ENCODE measurements at places on chromosomes 6 and 20.
A peak's percentile ranks its signal among the peaks of the same experiment; 100 is the strongest.

DNA sequence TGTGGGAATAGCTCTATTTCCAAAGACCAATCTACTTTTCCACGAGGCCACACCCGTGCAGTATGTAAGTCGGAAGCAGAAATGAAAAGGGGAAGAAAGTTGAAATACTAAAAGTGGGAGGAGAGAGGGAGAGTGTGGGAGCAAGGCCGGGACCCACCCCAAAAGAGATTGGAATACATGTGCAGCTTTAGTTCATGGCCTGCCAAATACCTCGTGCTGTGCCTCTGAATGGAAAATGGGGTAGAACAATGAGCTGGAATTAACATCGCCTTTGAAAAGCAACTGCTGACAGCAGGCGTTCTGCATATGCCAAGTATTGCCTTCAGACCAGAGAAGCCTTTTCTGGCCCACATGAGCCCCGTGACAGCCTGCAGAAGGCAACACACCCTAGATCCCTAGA is 155.6 kb downstream of the CD83 start:
- DNase-seq, result no peak

DNA sequence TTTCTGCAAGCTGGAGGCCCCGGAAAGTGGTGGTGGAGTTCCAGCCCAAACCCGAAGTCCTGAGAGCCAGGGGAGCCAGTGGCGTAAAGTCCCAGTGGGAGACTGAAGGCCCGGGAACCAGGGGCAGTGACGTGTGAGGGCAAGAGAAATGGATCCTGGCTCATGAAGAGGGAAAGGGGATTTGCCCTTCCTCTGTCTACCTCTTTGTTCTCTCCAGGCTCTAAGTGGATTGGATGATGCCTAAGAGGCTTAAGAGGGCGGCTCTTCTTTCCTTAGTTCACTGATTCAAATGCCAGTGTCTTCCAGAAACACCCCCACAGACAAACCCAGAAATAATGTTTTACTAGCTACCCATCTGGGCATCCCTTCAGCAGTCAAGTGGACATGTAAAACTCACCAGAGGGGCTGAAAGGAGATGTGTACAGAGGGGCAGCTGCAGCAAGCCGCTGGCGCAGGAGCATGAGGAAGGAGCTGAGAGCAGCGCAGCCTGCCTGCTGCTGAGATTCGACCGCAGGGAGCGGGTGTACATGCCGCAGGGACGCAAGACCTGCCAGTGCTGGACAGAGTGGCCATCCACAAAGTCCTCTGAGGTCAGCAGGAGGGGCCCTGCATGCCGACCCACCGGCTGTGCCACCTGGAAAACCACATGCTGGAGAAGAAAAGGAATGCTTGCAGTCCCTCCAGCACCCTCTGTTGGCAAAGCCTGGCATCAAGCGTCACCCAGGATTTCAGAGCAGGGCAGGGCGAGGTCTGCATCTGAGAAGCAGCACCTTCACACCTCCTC is 29.5 kb downstream of the CDYL start:
- no peak for DNase-seq

DNA sequence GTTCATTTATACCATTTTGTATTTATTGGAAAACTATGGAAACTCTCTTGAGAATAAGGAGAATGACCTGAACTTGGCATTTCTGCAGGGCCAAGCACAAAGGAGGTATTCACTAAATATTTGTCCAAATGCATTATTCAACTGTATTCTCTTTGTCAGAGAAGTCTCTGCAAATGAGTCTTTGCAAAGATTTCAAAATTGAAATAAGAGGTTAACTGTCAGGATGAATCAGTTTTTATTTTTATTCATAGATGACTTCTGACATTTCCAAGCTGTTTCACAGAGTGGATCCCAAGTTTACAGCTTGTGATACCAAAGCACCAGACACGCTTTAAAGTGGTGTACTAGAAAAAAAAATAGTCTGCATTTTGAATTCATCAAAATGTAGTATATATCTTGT is 131.6 kb downstream of the UTRN start:
- no peak for DNase-seq

DNA sequence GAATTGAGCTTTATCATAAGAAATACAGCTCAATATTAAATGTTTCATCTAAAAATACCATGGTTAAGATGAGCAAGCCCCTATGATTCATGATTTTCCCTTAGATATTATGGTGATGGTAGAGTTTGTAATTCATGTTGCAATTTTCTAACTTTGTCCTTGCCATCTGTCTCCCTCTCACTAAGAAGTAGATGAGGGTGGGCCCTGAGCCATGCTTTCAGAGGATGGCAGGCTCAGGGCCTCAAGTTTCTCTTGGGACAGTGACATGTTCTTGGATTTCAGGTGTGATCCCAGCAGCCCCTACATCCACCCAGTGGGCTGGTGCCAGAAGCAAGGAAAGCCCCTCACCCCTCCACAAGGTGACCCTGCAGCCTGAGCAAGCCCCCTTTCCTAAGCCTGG is 25.6 kb downstream of the L3MBTL1 start:
- DNase-seq, result no peak

DNA sequence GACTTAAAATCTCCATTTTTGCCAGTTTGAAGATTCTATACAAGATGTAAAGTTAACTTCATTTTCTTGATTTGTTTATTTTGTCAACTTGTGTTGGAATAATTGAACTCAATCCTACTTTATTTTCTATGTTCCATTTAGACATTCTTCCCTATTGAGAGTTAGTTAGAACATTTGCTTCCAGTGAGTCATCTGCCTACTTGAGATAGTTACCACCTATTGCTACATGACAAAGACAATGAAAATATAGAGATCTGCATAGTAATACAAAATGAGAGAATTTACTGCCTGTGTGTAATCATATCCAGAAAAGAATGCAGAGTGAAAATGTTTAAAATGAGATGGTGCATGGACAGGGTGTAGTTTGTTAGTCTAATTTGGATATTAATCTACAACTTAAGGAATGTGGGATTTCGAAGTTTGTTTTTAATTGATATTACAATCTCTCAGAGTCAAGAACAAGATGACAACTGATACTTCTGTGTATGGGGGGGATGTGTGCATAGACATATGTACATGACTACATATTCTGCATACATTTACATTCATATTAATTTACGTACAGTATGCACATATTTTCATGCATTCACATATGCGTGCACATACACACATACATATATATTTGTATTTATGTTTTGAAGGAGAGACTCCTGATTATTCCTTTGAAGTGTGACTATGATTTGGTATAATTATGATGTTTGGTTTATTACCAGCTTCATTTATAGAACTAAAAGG is 420.1 kb downstream of the NKAIN2 start:
- no peak for DNase-seq

DNA sequence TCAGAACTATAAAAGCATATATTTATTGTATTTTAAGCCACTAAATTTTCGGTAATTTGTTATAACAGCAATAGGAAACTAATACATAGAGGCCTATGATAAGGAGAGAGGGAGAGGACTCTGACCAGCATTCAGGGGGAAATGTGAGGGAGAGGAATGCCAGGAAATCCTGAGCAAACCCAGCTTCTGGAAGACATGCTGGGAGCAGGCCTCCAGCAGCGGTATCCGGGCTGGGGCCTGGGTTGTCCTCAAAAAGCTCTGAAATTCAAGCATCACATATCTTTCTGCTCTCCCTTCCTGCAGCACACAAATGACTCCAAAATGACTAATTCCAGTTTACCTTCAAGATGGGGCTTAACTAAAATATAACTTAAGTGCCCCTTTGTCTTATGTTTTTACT is 33.4 kb upstream of the RIMS1 start:
- DNase-seq, result no peak

DNA sequence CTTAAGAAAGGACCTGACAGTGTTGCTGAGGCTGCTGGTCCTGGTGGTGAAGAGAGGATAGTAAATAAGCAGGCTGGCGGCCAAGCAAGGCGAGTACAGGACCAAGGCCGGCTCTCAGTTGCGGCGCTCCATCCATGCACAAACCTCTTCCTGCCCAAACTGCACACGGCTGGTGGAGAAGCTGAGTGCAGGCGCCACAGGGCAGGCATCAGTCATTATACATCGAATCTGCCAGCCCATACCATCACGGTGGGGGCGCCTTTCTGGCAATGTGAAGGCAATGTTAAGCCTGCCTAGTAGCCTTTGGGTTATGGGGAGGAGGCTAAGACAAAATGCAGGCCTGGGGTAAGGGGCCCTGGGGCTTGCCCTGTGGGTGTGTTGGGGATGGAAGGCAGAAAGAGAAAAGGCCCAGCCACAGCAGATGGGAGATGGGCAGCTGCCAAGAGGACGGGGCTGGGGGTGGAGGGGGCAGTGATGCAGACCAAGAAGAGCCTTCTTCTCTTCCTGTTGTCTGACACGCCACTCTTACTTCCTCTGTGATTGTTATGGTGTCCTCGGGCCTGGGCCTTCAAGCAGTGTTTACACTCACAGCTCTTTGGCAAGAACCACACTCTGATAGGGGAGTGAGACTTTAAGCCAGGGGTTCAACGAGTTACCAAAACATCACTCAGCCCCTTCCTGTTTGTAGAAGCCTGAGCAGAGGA is 20.3 kb upstream of the KCNK16 start:
- no peak for DNase-seq

DNA sequence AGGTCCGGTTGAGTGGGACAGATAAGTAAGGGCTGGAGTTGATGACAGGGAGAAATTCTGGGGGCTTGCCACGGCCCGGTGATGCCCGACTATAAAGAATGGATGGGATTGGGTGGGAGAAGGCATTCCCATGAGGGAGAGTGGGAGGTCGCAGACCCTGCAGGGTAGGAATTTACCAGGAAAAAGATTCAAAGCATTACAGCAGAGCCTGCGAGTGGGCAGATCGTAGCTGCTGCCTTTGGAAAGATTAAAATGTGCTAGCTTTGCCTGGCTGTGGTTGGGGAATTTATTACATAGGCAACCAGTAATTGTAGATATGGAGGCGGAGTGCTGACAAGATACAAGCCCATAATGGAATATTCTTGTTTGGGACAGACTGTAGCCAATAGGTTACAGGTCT is 49.5 kb downstream of the KDM1B start:
- no peak for DNase-seq

DNA sequence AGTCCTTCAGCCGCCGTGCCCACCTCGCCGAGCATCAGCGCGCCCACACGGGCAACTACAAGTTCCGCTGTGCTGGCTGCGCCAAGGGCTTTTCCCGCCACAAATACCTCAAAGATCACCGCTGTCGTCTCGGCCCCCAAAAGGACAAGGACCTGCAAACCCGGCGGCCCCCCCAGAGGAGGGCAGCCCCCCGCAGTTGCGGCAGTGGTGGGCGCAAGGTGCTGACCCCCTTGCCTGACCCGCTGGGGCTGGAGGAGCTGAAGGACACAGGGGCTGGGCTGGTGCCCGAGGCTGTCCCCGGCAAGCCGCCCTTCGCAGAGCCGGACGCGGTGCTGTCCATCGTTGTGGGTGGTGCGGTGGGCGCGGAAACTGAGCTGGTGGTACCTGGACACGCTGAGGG is 20.1 kb upstream of the CHMP4B start:
- DNase-seq, result no peak

GRCh38 chr6:34472425-34472824 is 6.5 kb downstream of the PACSIN1 start:
- no peak for DNase-seq

DNA sequence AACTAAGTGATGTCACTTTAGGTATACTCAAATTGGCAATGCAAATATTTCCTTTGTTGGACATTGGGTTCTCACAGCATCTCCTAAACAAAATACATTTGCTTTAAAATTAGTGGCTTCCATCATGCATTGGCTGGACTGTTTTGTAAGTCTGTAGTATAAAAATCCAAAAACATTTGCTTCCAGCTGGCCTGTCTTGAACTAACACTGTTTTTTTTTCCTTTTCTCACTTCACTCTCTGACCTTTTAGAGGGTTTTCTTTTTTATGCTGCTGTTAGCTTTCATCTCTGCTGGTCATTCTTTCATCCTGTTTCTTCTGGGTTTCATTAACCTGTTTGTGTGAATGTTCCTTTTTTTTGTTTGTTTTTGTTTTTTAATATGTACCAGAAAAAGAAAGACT is 121.7 kb upstream of the MLIP start:
- DNase-seq, result no peak

DNA sequence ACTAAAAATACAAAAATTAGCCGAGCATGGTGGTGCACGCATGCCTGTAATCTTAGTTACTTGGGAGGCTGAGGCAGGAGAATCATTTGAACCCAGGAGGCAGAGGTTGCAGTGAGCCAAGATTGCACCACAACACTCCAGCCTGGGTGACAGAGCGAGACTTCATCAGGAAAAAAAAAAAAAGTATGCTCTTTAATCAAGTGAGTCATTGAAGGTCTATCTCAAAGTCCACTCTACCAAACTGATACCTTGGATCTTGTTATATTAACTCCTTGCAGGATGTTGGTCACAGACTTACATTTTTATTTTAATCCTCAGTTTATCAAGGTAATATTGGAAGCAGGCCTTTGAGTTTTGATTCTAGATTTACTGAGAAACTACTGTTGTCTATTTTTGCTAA is 348.7 kb downstream of the COL12A1 start:
- DNase-seq, result no peak

GRCh38 chr6:3422435-3423070 is 34.3 kb downstream of the SLC22A23 start:
- no peak for DNase-seq

DNA sequence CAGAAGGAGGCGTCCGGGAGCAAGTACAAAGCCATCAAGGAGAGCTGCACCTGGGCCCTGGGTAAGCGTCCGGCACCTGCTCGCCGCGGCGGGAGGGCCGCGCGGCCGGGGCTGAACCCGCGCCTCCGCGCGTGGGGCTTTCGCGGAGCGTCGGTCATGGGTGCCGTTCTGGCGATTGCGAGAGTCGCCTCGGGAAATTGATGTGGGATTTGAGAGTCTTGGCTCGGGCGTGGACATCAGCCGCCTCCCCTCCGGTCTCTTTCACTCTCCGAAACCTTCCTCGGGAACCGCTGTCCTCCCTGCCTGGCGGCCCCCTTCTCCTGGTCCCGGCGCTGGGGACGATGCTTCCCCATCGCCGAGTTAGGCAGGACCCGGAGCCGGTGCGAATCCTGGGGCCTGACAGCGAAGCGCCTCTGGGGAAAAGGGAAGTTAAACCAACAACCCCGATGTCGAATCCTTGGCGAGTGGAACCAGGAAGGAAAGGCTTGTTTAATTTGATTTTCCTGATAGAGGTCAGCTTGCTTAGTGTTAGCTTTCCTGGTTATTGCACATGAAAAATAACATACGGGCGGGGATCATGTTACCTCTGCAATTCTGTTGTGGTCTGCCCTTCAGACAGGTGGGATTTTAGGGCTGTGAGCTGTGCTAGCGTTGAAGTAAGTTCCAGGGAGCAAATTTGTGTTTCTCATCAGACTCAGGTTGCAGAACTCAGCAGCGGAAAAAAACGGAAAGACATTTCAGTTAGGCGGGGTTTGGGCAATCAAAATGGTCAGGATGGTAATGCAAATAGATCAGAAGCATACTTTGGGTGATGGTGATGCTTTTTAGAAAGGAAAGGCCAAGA is 594 bp downstream of the ARFGEF3 start:
- peak; percentile 4 for DNase-seq

- DNase-seq, result no peak
Measured at GRCh38 chr6:108555399-108556052, 5.2 kb upstream of the FOXO3 start.

GRCh38 chr6:143967706-143968376 is 40.2 kb downstream of the PLAGL1 start:
- no peak for DNase-seq

Measured in stimulated activated CD4-positive, alpha-beta T cell treated with anti-CD3 and anti-CD28 coated beads, Interleukin-4, amount 100 ng/mL, for 4 hours (primary cell).